ENCODE measurements at places on chromosomes 3 and 15. TPM values are rescaled to one million over a fixed set of nuclear protein-coding genes. Genes with fewer than 3 reads are reported as not detected.

GRCh38 chr3:128572644-128573105, 77.9 kb downstream of the RPN1 start:
- no peaks in the 10 kb centered on the region for H3K4me1 ChIP-seq
- H3K36me3 ChIP-seq = no peaks in the 10 kb centered on the region
- no peak overlapping the region for H3K27ac ChIP-seq
- peaks cover 21% of the 10 kb centered on the region for H3K27me3 ChIP-seq
- H3K4me3 ChIP-seq = no peak overlapping the region

GCSAM gene
- polyA plus RNA-seq = 3.7 TPM

DNA sequence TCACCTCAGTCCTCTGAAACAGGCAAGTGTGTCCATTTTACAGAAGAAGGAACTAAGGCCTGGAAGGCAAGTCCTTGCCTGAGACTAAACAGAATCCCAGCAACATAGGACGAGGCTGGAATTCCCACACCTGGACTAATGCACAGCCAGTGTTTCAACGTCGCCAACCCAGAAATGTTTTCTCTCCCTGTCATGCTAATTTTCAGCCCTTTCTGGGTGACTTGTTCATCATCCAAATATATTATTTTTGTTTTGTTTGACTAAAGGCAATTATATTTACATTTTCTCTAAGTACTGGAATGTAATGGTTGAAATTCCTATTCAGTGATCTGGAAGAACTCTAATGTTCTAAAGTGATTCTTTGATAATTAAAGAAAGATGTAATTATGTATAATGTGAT, 51.8 kb downstream of the BTD start:
- H3K36me3 ChIP-seq = no peaks in the 10 kb centered on the region
- no peaks in the 10 kb centered on the region for H3K4me1 ChIP-seq
- H3K4me3 ChIP-seq = no peak overlapping the region
- DNase-seq = no peak
- H3K27me3 ChIP-seq = no peaks in the 10 kb centered on the region

DNA sequence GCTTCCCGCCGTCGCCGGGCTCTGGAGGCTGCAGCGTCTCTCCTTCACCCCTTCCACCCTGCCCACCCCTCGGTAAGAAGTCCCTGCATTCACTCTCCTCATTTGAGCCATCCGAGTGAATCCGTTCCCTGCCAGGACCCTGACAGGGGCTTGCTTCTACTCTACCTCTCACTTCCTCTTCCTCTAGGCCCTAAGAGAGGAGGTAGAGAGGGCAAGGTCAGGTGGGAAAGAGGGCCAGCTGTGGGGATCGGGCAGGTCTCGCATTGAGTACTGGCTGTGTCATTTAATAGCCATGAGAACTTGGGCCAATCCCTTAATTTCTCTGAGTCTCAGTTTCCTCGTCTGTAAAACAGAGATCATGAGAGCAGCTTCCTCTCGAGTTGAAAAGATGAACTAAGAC, 283.6 kb downstream of the UACA start:
- no peak overlapping the region for H3K4me3 ChIP-seq
- H3K36me3 ChIP-seq = no peaks in the 10 kb centered on the region
- H3K27me3 ChIP-seq = peaks cover 12% of the 10 kb centered on the region
- DNase-seq = no peak

- H3K27ac ChIP-seq = no peak overlapping the region
- H3K4me3 ChIP-seq = no peak overlapping the region
- H3K36me3 ChIP-seq = no peaks in the 10 kb centered on the region
- DNase-seq = no peak
- no peaks in the 10 kb centered on the region for H3K27me3 ChIP-seq
These were observed 229.7 kb upstream of the TBL1XR1 start for GRCh38 chr3:177426878-177427495.

CGNL1 gene
- 7.8 TPM for polyA plus RNA-seq

- no peak overlapping the region for H3K4me3 ChIP-seq
- H3K4me1 ChIP-seq = no peaks in the 10 kb centered on the region
- no peaks in the 10 kb centered on the region for H3K27me3 ChIP-seq
- no peak for DNase-seq
- H3K36me3 ChIP-seq = peaks cover 31% of the 10 kb centered on the region
- no peak overlapping the region for H3K27ac ChIP-seq
These were observed 7.8 kb upstream of the TM2D3 start for GRCh38 chr15:101660005-101660404.
